ENCODE measurements at places on chromosomes 1 and 21.

- DNase-seq: no peak
Observed at GRCh38 chr21:26171258-26172100, 909 bp upstream of the APP start.

- DNase-seq: no peak
Observed at GRCh38 chr1:213201380-213202155, 150.5 kb downstream of the RPS6KC1 start.

DNA sequence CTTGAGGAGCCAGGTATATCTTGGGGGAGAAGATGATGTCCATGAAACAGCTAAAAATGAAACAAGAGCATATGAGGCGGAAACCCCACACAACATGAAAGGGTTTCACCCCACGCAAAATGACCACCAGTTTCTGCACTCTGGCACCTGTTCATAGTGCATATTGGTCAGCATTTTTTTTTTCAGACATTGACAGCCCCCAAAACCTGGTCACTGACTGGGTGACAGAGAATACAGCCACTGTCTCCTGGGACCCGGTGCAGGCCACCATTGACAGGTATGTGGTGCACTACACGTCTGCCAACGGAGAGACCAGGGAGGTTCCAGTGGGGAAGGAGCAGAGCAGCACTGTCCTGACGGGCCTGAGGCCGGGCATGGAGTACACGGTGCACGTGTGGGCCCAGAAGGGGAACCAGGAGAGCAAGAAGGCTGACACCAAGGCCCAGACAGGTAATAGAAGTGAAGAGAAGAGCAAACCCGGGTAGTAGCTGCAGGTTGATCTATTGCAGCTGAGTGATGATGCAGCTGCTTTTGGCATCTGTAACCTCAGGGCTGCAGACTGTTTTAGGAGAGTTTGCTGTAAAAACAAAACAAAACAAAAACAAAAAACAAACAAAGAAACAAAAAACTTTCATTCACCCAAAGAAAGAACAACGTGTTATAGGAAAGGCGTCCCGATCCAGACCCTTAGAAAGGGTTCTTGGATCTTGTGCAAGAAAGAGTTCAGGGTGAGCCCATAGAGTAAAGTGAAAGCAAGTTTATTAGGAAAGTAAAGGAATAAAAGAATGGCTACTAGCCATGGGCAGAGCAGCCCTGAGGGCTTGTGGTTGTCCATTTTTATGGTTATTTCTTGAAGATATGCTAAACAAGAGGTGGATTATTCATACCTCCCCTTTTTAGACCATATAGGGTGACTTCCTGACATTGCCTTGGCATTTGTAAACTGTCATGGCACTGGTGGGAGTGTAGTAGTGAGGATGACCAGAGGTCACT lies 51.0 kb downstream of the TNN start:
- DNase-seq: no peak

DNA sequence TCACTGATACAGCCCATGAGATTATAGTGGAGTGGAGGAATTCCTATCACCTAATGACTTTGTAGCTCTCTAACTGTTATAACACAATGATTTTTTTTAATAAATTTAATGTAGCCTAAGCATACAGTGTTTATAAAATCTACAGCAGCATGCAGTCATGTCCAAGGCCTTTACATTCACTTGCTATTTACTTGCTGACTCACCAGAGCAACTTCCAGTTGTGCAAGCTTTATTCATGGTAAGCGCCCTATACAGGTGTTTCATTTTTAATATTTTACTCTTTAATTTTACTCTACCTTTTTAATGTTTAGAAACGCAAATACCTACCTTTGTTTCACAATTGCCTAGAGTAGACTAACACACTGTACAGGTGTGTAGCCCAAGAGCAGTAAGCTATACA lies 1652.2 kb downstream of the BRINP3 start:
- no peak for DNase-seq

- no peak for DNase-seq
Observed at GRCh38 chr21:14560555-14560954, 14.4 kb upstream of the SAMSN1 start.

DNA sequence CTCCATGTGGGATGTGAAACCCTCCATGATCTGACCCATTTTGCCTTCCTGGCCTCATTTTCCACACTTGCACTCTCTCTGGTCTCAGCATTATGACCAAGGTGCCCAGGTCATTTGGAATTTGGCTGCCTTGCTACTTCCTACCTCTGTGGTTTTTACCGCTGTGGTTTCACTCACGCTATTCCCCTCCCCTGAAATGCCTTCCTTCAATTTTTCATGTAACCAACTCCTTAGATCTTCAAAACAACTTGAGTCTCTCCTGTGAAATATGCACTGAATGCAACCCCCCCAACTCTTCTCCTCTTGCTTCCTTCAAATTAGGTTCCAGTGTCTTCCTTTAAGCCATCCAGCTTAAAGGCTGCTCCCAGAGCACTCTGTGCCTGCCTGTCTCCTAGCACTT lies 50.1 kb downstream of the PHC2 start:
- no peak for DNase-seq

GRCh38 chr1:157226739-157227138 lies 88.5 kb upstream of the ETV3 start:
- DNase-seq: no peak

- no peak for DNase-seq
Observed at GRCh38 chr1:98267423-98267822, 346.6 kb upstream of the DPYD start.

DNA sequence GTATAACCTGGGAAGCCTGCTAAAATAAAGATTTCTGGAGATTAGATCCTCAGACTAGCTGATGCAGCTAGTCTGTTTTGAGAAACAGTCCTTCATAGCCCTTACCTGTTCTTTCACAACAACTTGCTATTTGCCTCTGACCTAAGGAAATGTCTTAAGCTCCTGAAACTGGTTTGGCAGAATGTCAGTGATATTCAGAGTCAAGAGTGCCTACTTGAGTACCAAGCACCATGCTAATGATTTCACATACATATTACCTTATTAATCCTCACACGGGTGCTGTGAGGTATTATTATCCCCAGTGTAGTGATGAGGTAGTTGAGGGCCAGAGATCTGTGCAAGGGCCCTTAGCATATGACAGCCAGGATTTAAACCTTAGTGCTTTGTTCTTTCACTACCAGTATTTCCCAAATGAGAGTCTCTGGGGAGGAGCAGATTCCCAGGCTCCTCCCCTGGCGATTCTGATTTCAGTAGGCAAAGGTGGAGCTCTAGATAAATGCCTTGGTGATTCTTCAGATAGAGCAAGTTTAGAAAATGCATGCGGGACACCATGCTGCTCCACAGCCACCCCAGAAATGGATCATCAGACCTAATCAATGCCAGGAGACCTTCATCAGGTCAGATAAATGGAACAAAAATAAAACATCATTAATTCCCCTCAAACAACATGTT lies 47.4 kb upstream of the WNT2B start:
- no peak for DNase-seq

GRCh38 chr1:219090607-219091006 lies 83.1 kb upstream of the LYPLAL1 start:
- DNase-seq: no peak

DNA sequence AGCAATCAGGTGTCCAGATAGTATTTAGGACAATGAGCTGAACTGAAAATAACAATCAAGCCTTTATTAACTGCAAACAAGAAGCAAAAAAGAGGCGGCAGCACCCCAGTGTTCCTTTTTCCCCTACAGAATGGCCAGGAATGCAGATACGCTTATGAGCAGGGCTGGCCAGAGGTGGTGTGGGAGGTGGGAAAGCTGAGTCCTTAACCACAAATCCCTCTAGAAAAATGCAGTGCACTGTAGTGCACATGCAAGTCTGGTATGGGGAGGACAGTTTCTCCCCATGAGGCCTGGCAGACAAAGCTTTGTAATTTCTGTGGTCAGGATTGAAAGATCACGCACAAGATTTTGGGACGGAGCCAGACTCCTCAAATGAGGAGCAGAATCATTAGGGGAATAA lies 10.7 kb upstream of the IFNAR1 start:
- DNase-seq: no peak

- DNase-seq: peak; percentile 57
Observed at GRCh38 chr1:12548973-12549459, 69.0 kb downstream of the DHRS3 start.

- DNase-seq: no peak
Observed at GRCh38 chr1:68808351-68808750, 311.5 kb upstream of the DEPDC1 start.

- DNase-seq: no peak
Observed at GRCh38 chr21:17768840-17769446, 50.2 kb downstream of the C21orf91 start.

GRCh38 chr1:206790502-206791250 lies 18.4 kb upstream of the IL10 start:
- no peak for DNase-seq

DNA sequence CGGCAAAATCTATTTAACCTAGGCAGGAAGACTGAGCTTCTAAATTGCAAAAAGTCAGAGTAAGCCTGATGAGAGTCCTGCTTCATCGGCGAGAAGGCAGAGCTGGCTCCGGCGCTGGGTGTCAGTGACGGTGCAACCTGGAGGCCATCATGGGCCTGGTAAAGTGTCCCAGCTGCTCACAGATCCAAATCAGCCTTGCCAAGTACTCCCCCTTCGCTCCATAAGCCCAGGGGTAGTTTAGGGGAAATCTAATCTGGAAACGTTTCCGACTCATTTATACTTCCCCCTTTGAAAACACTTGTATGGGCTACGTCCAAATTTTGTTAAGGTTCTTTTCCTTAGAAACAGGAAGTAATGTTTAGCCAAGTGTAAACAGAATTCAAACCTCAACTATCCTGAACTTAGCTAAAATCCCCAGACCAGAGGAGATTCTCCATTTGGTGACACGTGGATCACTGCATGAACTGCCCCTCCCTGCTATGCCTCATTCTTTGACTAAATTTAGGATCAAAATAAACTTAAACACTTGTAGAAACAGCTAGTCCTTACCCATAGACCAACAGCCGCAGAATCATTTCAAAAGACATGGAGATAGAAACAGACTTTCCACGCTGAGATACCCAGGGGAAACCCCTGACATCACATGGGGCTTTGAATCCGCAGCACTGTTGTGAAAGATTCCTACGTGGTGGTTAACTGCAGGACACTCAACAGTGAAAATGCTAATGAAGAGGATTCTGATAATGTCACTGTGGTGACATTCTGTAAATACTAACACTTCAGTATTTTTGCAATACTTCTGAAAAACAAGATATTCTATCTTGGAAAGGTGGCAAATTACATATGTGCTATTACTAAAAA lies 172.7 kb downstream of the TGFBR3 start:
- no peak for DNase-seq

GRCh38 chr1:43786960-43787359 lies 79.6 kb downstream of the ST3GAL3 start:
- no peak for DNase-seq

DNA sequence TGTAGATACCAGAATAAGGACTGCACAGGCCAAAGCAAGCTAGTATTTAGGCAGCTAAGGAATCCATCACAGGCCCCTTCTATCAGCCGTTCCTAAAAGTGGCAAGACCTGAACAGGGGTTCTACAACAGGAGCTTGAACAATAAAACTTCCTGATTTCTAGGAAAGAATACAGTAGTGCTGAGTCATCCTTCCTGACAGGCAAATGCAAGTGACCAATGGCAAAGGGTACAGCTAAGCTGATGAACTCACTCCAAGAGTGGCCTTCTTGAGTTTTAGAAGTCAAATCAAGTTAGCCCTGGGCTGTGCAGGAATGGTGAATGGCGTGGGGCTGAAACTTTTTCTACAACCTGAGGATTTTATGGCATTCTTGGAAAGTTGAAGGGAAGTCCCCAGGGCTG lies 112.9 kb downstream of the GREM2 start:
- DNase-seq: no peak

GRCh38 chr1:9900142-9901043 lies 9.7 kb downstream of the CTNNBIP1 start:
- no peak for DNase-seq

DNA sequence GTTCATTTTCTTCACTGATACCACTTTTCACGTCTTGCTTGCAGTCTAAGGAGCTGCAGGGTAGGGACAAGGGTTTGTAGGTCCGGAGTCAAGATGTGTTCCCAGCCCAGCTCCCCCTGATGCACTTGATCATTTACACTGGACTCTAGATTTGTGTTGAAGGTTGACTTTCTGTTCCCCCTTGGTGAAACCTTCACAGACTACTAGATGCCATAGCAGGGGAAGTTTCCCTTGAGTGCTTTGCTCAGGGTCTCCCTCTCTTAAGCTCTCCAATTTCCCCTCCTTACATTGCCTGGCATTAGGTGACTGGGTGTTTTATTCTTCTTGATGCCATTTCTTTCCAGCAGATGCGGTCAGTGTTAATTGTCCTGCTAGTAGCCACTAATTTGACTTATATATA lies 8.0 kb upstream of the RAB3GAP2 start:
- no peak for DNase-seq

DNA sequence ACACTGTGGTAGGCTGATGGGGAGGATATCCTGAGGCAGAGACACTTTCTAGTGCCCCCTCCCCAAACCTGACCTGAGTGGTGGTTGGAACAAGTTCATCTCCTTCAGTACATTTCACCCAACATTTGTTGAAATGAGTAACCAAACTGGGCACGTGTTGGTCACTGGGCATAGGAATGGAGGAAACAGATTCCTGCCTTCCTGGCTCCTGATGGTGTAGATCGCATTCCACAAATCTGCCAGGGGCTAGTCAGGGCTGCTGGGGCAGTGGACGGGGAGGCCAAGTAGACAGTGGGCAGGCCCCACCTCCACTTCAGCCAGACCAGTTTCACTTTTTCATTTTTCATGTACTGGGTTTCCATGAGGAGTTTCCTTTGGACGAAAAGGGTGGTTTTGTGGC lies 16.5 kb upstream of the ALX3 start:
- no peak for DNase-seq

- no peak for DNase-seq
Observed at GRCh38 chr1:160046494-160047110, 14.8 kb upstream of the PIGM start.

DNA sequence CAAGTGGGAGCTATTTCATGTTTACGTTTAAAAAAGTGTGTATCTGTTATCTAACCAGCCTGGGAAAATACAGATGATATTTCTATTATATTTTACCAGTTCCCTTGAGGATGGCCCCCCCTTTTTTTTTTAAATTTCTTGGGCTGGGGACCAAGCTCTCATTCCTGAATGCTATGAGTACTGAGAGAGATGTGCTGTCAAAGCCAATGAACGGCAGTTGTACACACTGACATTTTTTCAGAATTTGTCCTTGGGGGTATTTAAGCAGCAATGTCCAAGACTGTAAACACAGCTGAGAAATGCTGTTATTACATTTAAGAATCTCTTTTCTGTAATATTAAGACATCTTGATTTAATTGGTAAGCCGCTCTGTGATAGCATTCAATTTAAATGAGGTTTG lies 177.9 kb downstream of the ST6GALNAC3 start:
- no peak for DNase-seq

All from RWPE2 (cell line).